ENCODE measurements at places on chromosomes 5 and 9.

GRCh38 chr9:16029796-16030363 is 477.0 kb downstream of the CCDC171 start:
- no peak for DNase-seq

DNA sequence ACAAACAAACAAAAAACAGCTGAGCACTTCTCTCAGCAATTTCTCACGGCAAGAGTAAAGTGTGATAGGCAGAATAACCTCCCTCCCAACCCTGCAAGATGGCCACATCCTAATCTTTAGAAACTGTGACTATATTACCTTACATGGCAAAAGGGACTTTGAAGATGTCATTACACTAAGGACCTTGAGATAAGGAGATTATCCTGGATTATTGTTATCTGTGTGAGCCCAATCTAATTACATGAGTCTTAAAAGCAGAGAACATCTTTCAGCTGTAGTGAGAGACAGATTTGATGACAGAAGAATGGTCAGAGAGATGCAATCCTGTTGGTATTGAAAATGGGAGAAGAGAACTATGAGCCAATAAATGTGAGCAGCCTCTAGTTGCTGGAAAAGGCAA is 347.9 kb downstream of the CDH9 start:
- DNase-seq = no peak

DNA sequence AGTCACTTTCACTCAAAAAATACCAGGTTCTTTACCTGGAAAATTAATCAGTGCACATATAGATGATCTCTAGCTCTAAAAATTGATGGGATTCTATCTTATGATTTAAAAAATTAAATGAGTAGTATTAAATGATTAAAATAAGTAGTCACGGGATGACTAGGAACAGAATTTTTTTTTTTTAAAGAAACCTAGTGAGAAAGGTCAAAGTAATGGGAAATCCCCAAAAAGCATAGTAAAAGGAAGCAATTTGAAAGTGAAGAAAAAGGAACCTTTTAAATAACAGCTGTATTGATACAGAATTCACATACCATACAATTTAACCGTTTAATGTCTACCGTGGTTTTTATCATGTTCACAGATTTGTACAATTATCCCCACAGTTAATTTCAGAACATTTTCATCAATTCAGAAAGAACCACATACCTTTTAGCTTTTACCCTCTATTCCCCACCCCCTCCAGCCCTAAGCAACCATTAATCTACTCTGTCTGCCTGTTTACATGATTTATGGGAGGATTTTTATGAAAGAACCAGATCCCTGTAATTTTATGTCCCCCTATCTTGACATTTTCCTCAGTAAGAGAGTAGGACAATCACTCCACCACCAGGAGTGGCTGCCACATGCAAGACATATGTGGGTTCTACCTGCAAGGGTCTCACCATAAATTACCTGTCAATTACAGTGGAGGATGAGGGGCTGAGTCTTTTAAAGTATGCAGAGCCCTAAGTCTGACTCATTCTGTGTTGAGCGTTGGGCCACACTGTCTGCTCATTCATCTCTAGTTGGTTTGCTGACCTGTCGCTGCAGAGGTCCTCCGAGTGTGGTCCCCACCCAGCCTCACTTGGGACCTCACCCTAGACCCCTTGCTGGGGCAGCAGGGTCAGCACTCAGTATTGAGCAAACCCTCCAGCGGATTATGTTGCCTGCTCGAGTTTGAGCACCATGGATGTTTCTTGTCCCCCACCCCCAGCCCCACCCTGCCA is 16.0 kb downstream of the ANKRD33B start:
- DNase-seq = no peak

DNA sequence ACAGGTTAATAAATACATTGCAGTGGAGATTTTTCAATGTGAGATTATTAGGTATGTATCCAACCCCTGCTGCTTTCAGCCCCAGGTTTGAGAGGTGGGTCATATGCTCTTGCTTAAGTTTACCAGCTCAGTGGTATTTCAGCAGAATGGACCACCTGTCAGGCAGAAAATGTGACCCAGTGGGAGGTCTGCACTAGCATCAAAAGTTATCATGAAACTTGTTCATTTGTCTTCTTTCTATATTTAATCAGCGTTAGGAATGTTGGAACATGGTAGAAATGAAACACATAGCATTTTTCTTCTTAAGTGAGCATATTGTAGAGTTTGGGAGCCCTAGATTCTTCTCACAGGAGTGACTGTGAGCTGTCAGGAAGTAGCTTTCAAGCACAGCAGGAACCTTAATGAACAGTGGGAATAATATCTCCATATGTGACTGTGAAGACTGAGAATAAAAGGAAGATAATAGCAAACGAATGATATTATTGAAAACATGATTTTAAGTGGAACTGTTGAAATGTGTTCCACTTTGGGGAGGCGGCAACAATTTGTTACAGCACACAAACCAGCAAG is 596.9 kb upstream of the CDH6 start:
- DNase-seq = no peak

DNA sequence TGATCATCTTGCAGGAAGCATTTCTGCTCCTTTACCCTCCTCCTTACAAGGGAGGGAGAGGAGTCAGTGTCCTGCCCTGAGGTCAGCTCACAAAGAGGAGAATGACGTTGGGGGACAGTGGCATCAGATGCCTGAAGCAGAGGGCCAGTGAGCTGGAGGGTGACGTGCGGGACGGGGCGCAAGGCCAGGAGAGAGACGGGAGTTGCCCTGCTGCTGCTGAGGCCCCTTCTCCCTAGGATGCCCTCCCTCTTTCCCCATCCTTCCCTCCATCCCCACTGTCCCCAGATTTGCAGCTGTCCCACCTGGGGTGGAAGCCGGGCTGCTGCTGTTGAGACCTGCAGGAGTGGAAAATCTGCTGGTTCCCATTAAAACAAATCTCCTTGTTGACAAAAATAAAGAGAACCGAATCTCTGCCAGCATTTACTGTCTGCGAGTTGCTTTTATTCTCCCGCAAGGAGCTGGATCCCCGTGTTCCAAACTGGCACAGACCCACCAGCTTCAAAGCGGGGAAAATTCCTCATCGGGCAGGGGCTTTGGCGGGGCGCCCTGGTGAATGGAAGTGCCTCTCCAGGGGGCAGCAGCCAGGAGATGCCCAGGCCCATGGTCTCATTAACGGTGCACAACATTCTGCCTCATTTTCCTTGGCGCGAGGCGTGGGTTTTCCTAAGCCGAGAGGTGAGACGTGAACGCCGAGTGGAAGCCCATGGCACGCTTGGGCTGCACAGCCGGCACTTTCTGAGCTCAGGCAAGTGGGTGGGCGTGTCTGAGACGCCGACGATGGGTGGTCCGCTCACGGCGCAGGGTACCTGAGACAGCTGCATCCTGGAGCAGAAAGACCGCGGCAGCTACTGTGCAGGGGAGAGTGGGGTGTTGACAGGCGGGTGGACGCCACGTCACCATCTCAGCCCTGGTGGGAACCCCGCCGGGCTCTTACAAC is 13.9 kb upstream of the COL5A1 start:
- no peak for DNase-seq

DNA sequence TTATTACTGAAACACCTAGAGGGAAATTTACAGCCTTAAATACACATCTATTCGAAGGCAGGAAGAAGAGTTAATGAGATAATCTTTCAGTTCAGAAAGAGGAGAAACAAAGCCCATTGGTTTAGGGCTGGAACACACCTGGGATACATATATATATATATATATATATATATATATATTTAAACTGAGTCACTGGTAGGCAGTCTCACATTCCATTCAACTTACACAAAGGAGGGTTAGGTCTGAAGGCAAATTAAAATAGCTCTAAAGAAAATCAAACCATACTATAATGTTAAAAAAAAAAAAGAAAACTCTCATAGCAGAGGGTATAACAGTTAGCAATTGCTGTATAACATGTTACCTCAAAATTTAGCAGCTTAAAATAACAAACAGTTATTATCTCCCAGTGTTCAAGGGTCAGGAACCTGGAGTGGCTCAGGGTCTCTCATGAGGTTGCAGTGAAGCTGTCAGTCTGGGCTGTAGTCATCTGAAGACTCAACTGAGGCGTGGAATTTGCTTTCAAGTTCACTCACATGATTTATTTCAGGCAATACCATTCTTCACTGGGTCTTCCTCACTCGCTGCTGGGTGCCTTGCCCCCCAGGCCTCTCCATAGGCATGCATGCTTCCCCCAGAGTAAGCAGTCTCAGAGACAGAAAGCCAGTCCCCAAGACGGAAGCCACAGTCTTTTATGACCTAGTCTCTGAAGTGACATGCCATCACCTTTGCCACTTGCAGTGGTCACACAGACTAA is 332.8 kb downstream of the NSG2 start:
- DNase-seq = no peak

- no peak for DNase-seq
Measured at GRCh38 chr5:77328930-77329647, 118.6 kb downstream of the PDE8B start.

GRCh38 chr5:38845526-38846378 is at the start of gene OSMR:
Gene OSMR, plus strand, starts transcription at chr5:38846012. Its CDS starts 23,033 bp downstream, at chr5:38869045.
- peak; percentile 97 for DNase-seq

GRCh38 chr5:139765409-139766217 is 30.0 kb upstream of the PSD2 start:
- DNase-seq = peak; percentile 80
